Small intestine (tissue), 16 donors: ENCODE measurements at places on chromosomes 1 and 21. TPM values are rescaled to one million over a fixed set of nuclear protein-coding genes. Genes with fewer than 3 reads are reported as not detected.

GRCh38 chr1:165476776-165477175 is 31.9 kb upstream of the RXRG start:
- no peak for DNase-seq

AK4 gene
- 2.0 TPM for polyA plus RNA-seq

CYP2J2 gene
- 48.4 TPM for polyA plus RNA-seq

- peak; percentile 67 for DNase-seq
Observed at GRCh38 chr1:6614019-6614928, 743 bp downstream of the PHF13 start.

- no peak for DNase-seq
Observed at GRCh38 chr1:175353066-175353465, 160.5 kb upstream of the KIAA0040 start.

OR2L2 gene
- polyA plus RNA-seq = 0.53 TPM

GRCh38 chr1:117059678-117060440 is at the start of gene TTF2:
Gene TTF2, plus strand, starts transcription at chr1:117060326. Its CDS starts 21 bp downstream, at chr1:117060347.
- peak; percentile 100 for DNase-seq

DNA sequence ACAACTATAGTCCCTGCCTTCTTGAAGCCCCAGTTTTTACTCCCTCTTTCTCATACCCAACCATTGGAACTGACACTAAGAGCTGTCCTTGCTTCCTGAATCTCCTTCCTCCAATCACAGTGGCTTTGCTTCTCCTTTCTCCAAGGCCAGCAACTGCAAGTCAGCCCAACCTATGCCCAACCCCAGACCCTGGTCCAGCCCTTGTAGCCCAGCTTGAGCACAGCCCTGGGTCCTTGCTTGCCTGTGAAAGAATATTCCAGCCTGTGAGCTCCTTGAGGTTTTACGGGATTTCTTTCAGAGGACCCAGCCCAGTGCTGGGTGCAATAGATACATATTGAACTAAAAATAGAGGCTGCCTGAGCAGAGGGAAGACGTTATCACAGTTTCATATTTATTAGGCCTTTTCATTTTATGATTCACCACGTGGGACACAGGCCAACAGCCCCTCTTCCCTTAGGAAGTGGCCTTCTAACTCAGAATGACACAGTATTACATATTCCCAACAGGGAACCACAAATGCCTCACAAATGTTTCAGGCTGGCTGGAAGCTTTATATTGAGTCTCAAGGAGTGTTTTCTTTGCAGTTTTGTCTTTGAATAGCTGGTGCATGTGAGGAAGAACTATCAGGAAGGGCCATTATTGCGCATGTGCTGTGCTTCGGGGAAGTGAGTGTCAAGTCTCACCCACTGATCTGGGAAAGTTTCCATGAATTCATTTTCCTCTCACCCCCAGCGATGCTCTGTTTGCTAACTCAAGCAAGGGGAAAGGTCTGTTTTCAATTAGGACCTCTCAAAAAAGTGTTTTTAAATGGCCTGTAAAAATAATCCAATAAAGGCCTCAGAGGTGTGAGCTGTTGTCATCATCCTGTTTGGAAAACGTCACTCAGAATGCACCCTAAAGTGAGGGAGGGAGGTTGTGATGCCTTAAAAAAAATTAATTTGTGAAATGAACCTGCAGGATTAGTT is 92.3 kb upstream of the NFIA start:
- DNase-seq = no peak

FAM163A gene
- 0.27 TPM for polyA plus RNA-seq

ILDR2 gene
- polyA plus RNA-seq = not detected

GRCh38 chr1:211145944-211146343 is 12.0 kb upstream of the KCNH1 start:
- DNase-seq = no peak

GRCh38 chr1:219476116-219476515 is 136.8 kb downstream of the ZC3H11B start:
- DNase-seq = no peak

SPRR2B gene
- polyA plus RNA-seq = not detected

TTC22 gene
- polyA plus RNA-seq = 27.7 TPM

GRCh38 chr1:208256091-208256490 is 11.9 kb upstream of the PLXNA2 start:
- no peak for DNase-seq

GSTM1 gene
- polyA plus RNA-seq = 2.7 TPM

GRCh38 chr1:29145739-29146437 is 22.2 kb upstream of the TMEM200B start:
- DNase-seq = peak; percentile 89

RNU1-3 gene
- polyA plus RNA-seq = not detected

GRCh38 chr1:171142416-171143385 is 42.4 kb upstream of the FMO2 start:
- no peak for DNase-seq

DNA sequence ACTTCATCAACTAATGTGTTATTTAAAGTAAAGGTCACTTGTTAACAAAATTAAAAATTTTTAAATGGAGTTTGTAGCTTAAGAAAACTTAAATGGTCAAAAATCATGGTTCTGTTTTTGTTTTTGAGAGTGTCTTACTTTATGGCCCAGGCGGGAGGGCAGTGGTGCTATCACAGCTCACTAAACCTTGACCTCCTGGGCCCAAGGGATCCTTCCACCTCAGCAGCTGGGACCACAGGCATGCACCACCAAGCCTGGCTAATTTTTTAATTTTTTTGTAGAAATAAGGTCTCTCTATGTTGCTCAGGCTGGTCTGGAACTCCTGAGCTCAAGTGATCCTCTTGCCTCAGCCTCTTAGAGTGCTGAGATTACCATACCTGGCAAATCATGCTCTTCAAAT is 111.4 kb downstream of the MAST2 start:
- DNase-seq = no peak

DNA sequence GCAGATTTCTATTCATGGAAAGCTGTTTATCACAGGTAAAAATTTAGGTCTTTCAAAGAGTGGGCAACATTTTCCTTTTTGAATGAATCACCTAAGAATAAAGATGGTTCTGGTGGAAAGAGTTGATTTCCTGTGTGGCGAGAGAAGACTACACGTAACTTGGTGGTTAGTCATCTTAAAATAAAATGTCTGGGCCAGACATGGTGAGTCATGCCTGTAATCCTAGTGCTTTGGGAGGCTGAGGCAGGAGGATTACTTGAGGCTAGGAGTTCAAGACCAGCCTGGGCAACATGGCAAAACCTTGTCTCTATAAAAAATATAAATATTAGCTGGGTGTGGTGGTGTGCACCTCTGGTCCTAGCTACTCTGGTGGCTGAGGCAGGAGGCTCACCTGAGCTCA is 65.7 kb downstream of the DISP1 start:
- no peak for DNase-seq

GRCh38 chr1:208273386-208274017 is 29.3 kb upstream of the PLXNA2 start:
- DNase-seq = no peak

DNA sequence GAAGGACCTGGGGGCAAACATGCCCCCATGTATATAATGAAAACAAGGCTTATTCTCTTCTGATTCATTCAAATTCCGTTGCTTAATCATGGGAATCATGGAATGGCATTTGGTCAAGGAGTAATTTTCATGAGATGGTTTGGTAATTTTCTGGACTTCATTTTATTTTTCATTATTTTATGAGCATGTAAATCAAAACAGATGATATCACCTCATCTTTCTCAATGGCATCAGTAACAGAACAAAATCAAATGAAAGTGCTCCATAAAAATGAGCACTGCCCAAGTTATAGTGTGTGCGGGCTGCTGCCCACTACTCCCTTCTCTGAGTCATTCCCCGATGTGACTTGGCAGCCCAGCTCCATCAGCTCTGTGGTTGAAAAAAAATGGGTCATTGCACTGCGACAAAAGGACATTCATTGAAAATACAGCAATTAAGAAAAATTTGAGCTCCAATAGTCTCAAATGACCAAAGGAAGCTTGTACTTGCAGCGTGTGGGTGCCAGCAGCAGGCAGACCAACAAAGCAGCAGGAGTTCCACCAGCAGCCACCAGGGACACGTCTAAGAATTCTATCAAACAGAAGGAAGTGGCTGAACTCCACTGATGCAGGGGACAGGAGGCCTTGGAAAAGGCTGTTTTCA is 84.3 kb upstream of the VAV3 start:
- no peak for DNase-seq

DNA sequence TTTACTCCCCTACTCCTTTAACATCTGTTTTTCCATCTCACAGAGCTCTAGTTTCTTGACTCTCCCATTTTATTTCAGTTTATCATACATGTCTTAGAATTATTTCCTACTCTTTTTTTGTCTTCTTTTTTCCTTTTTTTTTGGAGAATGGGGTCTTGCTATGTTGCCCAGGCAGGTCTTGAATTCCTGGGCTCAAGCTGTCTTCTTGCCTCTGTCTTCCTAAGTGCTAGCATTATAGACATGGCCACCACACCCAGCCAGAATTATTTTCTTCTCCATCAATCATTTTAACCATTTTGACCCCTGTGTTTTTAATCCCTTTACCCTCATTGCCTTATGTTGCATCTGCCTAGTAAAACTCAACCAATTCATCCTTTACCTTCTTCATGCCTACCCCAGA is 123.2 kb upstream of the KIAA1614 start:
- DNase-seq = no peak

- DNase-seq = no peak
Observed at GRCh38 chr1:29893046-29893723, 656.9 kb downstream of the PTPRU start.

DNA sequence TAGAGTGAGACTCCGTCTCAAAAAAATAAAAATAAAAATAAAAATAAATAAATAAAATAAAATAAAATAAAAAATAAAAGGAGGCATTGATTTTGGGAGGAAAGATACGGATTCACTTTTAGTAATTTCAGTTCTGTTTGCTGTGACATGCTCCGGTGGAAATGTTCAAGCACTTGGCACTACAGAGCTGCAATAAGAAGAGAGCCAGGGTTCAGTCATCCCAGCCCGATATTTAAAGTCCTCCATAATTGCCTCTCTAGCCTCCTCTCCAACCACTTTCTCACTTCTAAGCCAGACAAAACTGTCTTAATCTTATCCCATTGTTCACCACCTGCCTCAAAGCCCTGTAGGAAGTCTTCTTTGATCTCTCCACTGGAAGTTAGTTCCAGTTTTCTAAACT is 55.0 kb upstream of the MACF1 start:
- no peak for DNase-seq

DNA sequence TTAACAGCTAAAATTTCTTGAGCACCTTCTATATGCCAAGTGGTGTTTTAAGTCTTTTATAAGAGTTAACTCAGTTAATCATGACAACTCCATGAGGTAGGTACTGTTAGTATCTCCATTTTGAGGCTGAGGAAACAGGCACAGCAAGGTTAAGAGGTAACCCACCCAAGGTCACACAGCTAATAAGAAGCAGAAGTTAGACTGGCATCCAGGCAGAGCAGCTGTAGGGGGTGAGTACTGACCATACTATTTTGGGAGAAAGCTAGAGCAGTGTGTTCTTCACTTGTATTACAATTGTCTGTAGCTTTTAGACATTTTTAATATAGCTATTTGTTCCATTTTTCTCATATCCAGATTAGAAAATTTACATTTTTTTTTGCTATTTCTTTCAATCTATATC is 4.8 kb downstream of the ATP6V1G3 start:
- no peak for DNase-seq

PDE4B gene
- polyA plus RNA-seq = 3.0 TPM

GRCh38 chr1:10788592-10789006 is 7.8 kb downstream of the CASZ1 start:
- no peak for DNase-seq

ATP1A4 gene
- polyA plus RNA-seq = 0.12 TPM

PIK3C2B gene
- 8.1 TPM for polyA plus RNA-seq

DNA sequence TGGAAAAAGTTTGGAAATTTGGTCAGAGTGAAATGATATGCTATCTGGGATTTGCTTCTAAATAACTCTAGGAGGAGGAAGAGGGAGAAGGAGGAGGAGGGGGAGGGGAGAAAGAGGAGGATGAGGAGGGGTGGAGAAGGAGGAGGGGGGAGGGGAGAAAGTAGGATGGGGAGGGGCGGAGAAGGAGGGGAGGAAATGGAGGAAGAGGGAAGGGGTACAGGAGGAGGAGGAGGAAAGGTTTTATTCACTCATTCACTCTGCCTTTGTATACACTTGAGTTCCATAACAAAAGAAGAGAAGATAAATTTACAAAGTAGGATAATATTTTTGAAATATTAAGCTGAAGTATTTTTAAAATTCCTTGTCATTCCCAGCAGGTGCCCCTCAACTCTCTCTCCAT is 6.3 kb upstream of the VPS26C start:
- DNase-seq = no peak

GRCh38 chr1:180066150-180066549 is 88.5 kb upstream of the QSOX1 start:
- no peak for DNase-seq

CTSE gene
- 209 TPM for polyA plus RNA-seq

DNA sequence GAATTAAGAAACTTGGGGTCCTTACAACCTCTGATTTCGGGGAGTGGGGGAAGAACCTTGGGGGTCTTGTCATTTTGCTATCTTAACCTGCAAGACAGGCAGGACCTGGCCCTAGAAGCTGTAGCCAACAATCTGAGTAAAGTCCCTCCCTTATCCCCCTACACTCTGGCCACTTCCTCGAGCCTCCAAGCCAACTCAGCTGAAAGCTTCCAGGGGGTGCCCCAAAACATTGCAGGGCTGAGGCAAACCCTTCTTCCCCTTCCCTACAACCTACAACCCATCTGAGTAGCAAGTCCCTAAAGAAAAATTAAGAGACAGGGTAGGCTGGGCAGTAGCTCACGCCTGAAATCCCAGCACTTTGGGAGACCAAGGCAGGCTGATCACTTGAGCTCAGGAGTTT is 5.0 kb downstream of the CERS2 start:
- DNase-seq = no peak

- no peak for DNase-seq
Observed at GRCh38 chr1:19009882-19010321, 53.4 kb upstream of the IFFO2 start.

DNA sequence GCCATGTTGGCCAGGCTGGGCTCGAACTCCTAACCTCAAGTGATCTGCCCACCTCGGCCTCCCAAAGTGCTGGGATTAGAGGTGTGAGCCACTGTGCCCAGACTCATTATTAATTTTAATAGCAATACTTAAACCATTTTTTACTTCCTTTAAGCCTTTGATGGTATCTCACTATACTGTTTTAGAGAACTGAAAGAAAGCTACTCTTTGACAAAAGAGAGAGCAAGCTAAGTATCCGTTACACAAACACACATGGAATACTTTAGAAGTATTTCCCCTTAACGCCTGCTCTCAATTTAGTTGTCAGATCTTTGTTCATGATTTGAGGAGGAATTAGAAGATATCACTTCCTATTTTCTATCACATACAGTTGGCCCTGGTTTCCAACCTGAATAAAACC is 189.4 kb downstream of the COP1 start:
- no peak for DNase-seq

DNA sequence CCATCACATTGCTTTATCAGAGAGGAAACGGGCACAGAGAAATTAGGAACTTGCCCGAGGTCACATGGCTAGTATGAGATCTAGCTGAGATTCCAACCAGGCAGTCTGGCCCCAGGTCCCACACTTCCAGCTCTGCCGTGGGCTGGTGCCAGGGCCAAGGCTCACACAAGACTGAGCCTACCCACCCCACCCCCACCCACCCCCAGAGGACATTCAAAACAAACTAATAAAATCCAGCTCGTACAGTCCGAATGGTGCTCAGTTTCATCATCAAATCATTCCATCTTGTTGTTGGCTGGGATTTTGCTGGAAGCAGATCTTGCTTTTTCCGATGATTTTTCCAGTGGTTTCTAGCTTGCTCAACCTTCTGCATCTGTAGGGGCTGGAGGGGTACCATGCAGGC is 27.9 kb downstream of the MATN1 start:
- no peak for DNase-seq
